Posterior vena cava (tissue), 2 donors: ENCODE measurements at places on chromosomes 3 and 15. TPM values are rescaled to one million over a fixed set of nuclear protein-coding genes. Genes with fewer than 3 reads are reported as not detected.

The RPL14 gene
- 1,096 TPM for total RNA-seq

The CYP19A1 gene
- total RNA-seq, result 2.7 TPM

The RBP2 gene
- total RNA-seq, result 1.1 TPM

The TRIM59 gene
- 2.4 TPM for total RNA-seq
